PC-3 (cell line): ENCODE measurements at places on chromosomes 2 and 18. TPM values are rescaled to one million over a fixed set of nuclear protein-coding genes. Genes with fewer than 3 reads are reported as not detected.
A peak's percentile ranks its signal among the peaks of the same experiment; 100 is the strongest.

DNA sequence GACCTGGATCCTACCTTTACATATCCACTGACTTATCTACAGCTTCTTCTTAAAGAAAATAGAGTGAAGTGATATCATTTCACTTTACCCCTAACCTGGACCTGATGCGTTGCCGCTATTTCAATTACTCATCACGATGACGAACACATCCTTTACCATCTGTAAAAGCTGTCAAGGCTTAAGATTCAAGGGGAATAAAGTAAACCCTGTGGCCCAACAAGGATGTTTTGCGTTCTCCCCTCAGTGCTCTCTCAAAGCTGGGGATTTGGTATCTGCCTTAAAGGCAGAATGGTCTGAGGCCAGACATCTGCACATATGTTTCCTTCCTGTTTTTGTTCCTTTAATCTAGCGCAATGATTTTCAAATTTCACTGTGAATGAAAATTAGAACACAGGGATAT lies 100.1 kb upstream of the KLF7 start:
- H3K4me3 ChIP-seq = no peak overlapping the region
- no peak overlapping the region for H3K27ac ChIP-seq
- H3K36me3 ChIP-seq = no peaks in the 10 kb centered on the region
- no peaks in the 10 kb centered on the region for H3K27me3 ChIP-seq
- peaks cover 22% of the 10 kb centered on the region for H3K4me1 ChIP-seq

GRCh38 chr2:172101821-172102390 lies 794 bp downstream of the DLX2 start:
- DNase-seq = no peak
- peak overlapping the region; percentile 78 for H3K4me3 ChIP-seq
- peaks cover 35% of the 10 kb centered on the region for H3K4me1 ChIP-seq
- no peaks in the 10 kb centered on the region for H3K36me3 ChIP-seq

DNA sequence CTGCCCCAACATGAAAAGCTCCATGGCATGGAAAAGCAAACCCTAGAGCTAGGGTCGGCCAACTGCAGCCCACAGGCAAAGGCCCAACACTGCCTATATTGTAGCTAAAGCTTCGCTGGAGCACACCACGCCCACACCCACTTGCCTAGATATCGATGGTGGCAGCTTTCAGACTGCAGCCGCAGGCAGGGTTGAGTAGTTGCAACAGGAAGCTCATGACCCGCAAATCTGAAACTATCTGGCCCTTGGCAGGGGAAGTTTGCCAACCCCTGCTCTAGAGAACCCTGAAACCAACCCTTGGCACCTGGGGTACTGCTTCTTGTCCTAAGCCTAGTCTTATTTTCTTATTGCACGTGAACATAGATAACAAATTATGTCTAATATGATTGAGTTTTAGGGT lies 250.0 kb downstream of the SOX11 start:
- H3K27me3 ChIP-seq = no peaks in the 10 kb centered on the region
- H3K4me3 ChIP-seq = no peak overlapping the region
- no peaks in the 10 kb centered on the region for H3K4me1 ChIP-seq
- no peak overlapping the region for H3K27ac ChIP-seq

DNA sequence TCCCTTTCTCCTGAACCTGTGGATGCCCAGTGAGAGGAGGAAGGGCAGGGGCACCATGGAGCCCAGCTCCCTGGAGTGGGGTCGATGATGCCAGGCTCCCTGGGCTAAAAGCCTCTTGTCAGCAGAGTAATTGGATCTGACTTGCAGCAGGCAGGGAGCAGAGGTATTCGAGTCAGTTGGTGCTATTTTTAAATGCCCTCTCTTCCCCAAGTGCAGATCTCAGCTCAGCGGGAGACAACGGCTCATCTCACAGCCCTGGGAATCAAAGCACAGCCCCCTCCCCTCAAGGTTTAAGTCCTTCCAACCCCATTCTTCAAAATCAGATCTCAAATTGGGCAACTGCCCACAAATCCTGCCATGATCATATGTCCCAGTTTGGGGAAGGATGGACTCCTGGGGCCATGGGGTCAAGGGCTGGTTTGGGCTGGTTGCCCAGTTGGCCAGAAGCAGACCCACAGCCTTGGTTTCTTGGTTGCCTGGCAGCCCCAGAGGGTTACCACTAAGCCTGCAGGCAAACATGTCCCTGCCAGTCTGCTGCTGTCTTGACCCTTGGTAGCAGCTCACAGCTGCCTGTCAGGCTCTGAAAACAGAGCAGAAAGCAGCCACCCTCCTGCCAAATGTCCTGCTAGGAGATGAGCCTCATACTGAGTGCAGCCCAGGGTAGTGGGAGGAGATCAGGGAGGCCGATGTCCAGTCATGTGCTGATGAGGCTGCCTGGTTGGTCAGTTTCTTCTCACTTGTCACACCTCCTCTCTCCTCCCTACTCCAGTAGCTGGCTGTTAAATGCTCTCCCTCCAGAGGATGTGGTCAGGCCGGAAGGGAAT lies 244.9 kb downstream of the LOXHD1 start:
- H3K27me3 ChIP-seq = no peaks in the 10 kb centered on the region
- no peak for DNase-seq
- no peaks in the 10 kb centered on the region for H3K36me3 ChIP-seq
- no peaks in the 10 kb centered on the region for H3K4me1 ChIP-seq
- H3K4me3 ChIP-seq = no peak overlapping the region
- H3K27ac ChIP-seq = no peak overlapping the region

GRCh38 chr18:12911929-12912703 lies 28.1 kb upstream of the PTPN2 start:
- peaks cover 14% of the 10 kb centered on the region; the same call in 1 of the 2 replicates for H3K27me3 ChIP-seq
- H3K27ac ChIP-seq = no peak overlapping the region
- no peaks in the 10 kb centered on the region for H3K4me1 ChIP-seq

UBE2F gene
- 37.5 and 57.8 TPM in 2 replicates for total RNA-seq

SCN7A gene
- total RNA-seq = not detected in 2 replicates

SAG gene
- 0.17 TPM in 1 of 2 replicates, not detected in the other for total RNA-seq

STPG4 gene
- 2.4 TPM in 1 of 2 replicates, not detected in the other for total RNA-seq

GAREM1 gene
- total RNA-seq = 0.86 and 1.8 TPM in 2 replicates

GRCh38 chr2:101401326-101401665 lies 14.0 kb upstream of the CREG2 start:
- H3K4me3 ChIP-seq = no peak overlapping the region
- H3K27ac ChIP-seq = no peak overlapping the region
- H3K4me1 ChIP-seq = peaks cover 38% of the 10 kb centered on the region
- no peaks in the 10 kb centered on the region for H3K36me3 ChIP-seq
- no peak for DNase-seq
- no peaks in the 10 kb centered on the region for H3K27me3 ChIP-seq

DNA sequence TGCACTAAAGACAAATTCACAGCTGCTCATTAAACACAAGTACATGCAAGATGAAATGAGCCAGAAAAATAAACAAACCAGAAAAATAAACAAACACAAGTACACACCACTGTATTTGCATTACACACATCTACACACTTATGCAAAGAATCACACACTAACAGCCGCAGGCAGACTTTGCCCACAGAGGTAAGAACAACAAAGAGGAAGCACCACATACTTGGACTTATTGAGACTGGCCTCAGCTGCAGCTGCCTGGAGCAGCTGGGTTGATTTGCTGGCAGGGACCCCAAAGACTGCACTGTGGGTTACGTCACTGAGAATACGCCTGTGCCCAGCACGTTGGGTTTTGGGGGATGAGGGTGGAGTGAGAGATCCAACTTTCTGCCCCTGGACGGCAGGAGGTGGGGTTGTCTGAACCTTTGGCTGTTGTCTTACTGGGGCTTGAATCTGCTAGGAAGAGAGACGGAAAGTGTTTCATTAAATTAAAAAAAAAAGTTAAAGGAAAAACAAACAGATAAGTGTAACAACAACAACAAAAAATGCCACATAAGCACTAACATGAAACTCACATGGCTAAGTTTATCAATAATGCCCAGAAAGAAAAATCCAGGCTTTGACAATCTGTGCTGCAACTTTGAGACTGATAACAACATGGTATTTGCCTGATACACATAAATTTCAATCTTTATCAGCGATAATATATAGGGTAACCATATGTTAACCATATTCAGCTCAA lies 71.9 kb upstream of the NFU1 start:
- H3K4me3 ChIP-seq = no peak overlapping the region
- H3K27ac ChIP-seq = no peak overlapping the region
- H3K27me3 ChIP-seq = no peaks in the 10 kb centered on the region
- H3K4me1 ChIP-seq = no peaks in the 10 kb centered on the region
- DNase-seq = no peak
- peaks cover 47% of the 10 kb centered on the region for H3K36me3 ChIP-seq

PLEK gene
- not detected in 2 replicates for total RNA-seq

- no peak for DNase-seq
- H3K4me3 ChIP-seq = no peak overlapping the region
- H3K27me3 ChIP-seq = peaks cover 2% of the 10 kb centered on the region; the same call in 1 of the 2 replicates
- H3K27ac ChIP-seq = no peak overlapping the region
- no peaks in the 10 kb centered on the region for H3K36me3 ChIP-seq
Measured at GRCh38 chr2:54249629-54250028, 6.4 kb downstream of the TSPYL6 start.

DNA sequence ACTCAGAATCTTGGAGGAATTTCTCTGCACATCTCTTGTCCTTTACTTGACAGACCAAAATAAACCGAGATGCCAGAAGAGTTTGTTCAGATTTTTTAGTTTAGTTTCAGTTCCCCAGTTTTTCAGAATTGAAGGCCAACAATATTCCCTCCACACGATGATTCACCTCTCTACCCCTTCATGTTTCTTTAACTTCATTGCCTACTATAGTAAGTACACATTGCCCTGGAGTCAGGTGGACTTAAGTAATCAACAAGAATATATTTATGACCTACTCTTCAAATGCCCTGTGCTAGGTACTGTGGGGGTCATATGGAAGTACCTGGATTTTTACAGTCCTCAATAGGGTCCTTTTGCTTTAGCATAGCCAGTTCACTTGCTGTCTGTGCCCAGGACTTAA lies 79.6 kb upstream of the CTLA4 start:
- H3K4me3 ChIP-seq = no peak overlapping the region
- H3K27me3 ChIP-seq = no peaks in the 10 kb centered on the region
- H3K36me3 ChIP-seq = no peaks in the 10 kb centered on the region
- no peak for DNase-seq
- no peak overlapping the region for H3K27ac ChIP-seq

- no peak overlapping the region for H3K27ac ChIP-seq
- no peak overlapping the region for H3K4me3 ChIP-seq
- H3K27me3 ChIP-seq = no peaks in the 10 kb centered on the region
Measured at GRCh38 chr18:68083131-68083530, 566.6 kb upstream of the DSEL start.

KYNU gene
- 1.1 and 2.3 TPM in 2 replicates for total RNA-seq

GRCh38 chr2:26838121-26838906 lies 9.6 kb upstream of the DPYSL5 start:
- no peak overlapping the region for H3K4me3 ChIP-seq
- H3K4me1 ChIP-seq = no peaks in the 10 kb centered on the region
- DNase-seq = peak; percentile 65

GRCh38 chr2:3642521-3643215 lies 15.3 kb upstream of the ALLC start:
- no peak overlapping the region for H3K27ac ChIP-seq
- DNase-seq = no peak
- no peak overlapping the region for H3K4me3 ChIP-seq
- no peaks in the 10 kb centered on the region for H3K36me3 ChIP-seq

DNA sequence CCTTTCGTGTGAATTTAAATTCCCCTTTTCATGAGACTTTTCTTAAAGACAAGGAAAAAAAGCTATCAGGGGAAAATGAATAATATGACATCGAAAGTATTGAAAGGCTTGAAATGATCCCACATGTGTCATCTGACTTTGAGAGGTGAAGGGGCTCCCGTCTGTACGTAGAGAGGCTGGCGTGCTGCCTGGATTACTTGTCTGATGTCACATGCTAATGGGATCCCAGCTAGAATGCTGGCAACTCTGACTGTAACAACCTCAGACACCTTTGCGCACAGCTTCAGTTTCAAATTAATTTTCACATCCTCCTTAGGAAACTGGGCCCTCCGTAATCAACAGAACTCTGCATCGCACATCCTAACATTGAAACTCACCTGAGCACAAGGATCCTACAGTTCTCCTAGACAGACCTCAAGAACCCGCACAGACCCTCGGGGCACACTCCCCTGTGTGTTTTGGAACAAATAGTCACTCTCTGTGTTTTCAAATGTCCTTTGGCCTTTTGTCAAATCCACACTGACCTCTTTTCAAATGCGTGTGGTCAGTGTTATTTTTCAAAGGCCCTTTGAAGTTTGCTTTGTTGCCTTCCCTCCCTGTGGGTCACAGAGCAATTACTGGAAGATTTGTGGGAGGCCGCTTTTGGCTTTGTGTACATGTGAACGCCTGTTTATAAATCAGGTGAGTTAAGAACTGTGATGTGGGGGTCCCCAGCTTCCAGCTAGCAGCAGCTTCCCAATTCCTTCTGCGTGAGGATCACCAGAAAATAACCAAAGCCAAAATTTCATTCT lies 65.9 kb downstream of the IL1R2 start:
- peaks cover 8% of the 10 kb centered on the region; the same call in 1 of the 2 replicates for H3K4me1 ChIP-seq
- no peak overlapping the region for H3K27ac ChIP-seq
- H3K27me3 ChIP-seq = no peaks in the 10 kb centered on the region
- no peak for DNase-seq
- H3K4me3 ChIP-seq = no peak overlapping the region
